ENCODE measurements at places on chromosomes 16 and 17.

- DNase-seq, result no peak
Observed at GRCh38 chr16:11530171-11530940, 56.4 kb downstream of the LITAF start.

DNA sequence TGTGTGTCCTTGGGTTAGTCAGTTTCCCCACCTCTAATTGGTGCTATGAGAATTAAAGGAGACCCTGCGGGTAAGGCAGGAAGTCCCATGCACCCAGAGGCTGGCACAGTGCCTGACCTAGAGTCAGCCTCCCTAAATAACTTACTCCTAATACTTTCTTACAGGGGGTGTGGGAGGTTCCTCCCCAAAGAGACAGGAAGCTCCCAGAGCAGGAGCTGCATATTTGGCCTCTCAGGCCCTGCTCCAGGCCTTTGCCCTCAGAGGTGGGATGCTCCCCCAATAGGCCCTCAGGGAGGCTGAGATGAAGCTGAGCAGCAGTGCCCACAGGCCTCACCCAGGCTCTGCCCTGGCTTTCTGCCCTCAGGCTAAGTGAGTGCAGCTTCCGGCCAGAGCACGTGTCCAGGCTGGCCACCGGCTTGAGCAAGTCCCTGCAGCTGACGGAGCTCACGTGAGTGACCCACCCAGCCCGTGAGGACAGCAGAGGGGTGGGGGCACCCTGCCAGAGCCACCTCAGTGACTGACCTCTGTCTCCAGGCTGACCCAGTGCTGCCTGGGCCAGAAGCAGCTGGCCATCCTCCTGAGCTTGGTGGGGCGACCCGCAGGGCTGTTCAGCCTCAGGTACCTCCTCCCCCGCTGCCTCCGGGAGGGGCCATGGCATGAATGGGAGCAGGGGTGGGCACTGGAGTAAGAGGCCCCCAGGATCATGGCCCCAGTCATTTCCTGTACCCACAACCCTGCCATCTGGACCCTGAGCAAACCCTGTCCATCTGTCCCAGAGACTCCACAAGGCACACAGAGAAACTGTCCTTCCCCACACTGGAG is 31.1 kb upstream of the CPNE2 start:
- DNase-seq, result no peak

- DNase-seq, result no peak
Observed at GRCh38 chr16:79632289-79632688, 31.8 kb upstream of the MAF start.

DNA sequence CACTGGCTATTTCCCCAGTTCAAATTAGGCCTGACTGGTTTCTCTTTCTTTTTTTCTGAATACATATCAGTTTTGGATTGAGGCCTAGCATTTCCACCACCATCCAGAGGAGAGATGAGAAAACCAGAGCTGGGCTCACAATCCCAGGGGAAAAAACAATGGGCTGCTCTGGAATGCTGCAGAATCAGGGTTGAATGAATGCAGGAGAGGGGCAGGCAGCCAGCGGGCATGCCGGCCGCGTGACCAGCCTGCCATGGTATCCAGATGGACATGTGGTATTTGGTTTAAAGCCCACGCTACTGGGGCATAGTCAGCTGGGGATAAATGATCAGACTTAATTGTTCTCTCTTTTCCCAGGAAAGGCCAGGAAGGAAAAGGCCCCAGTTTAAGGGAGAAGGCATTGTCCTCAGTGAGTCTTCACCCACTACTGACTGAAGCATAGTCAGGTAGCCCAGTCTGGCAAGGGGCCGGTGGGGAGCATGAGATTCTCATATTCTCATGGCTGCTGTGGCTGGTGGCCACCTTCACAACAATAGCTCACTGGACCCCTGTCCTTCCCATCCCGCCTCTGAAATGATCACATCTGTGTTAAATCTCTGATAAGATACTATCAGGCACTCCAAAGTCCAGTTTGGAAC is 38.7 kb upstream of the RHOT1 start:
- no peak for DNase-seq

GRCh38 chr16:22326771-22327445 is 29.7 kb downstream of the POLR3E start:
- DNase-seq, result no peak

GRCh38 chr16:66189951-66190350 is 176.5 kb upstream of the CDH5 start:
- no peak for DNase-seq

DNA sequence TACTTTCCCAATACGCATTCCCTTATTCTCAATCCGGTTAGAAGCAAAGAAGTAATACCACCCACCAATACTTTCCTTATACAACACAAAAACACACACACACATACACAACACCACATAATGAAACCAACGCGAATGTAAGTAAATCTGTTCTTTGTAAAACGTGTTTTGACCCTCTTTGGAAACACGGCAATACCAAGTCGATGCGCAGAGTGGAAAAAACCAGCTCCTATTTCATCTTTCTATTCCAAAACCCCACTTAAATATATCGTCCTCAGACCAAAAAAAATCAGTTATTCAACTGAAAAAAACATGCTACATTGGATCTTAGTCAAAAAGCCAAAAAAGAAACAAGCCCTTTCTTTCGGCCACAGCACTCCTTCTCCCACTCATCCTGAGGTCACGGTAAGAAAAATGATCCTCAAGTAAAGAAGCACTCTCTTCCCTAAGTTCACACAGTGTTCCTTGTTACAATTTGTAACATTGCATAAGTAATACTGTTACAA is 31.0 kb upstream of the ARL4D start:
- DNase-seq, result peak; percentile 19

DNA sequence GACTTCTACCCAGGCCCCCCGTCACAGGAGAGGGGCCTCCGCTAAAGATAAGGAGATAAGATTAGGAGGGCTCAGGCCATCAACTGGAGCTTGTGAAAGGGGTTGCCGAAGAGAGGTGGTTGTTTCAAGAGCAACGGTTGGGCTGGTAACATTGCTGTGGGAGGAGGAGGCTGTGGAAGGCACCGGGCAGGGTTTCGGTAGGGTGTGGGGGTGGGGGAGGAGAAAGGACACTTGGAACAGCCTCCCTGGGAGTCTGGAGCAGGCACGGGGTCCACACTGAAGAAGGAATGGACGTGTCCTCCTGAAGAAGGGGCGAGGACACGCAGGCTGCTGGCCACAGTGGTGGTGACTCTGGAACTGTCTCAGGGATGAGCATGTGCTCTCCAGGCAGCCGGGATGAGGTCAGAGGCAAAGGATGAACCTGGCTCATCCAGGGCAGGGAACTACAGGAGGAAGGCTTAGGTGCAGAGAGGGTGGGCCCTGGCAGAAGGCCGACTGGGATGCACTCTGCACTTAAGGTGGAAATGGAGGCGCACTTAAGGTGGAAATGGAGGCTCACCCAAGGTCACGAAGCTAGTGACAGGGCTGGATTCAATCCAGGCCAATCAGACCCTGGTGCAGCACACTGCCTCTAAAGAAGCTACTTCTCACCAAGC is 1.2 kb upstream of the EPX start:
- DNase-seq, result no peak

DNA sequence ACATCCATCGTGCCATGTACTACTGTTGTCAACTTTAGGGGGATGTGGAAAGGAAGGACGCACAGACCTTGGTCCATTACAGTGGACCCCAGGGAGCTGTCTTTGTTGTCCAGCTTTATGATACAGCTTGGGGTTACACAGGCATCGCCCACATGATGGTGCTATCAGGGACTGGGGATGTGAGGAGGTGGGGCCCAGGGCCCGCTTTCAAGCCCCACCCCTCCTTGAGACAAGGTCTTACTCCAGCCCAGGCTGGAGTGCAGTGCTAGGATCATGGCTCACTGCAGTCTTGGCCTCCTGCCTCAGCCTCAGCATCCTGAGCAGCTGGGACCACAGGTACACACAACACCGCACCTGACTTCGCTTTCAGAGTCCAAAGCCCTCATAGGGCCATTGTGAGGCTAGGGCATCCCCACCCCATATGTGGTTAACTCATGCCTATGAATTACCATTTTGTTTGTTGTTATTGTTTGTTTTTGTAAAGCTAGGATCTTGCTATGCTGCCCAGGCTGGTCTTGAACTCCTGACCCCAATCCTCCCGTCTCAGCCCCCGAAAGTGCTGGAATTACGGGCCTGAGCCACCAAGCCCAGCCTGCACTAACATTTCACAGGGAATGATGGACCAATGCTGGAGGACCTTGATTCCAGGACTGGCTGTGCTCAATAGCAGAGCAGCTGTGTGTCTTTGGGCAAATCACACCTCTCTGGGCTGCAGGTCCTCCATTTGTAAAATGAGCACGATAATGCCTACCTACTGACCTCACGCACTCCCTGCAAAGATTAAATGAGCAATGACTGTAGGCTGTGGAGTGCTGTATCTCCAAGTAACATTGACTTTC is 17.2 kb downstream of the ST3GAL2 start:
- no peak for DNase-seq

DNA sequence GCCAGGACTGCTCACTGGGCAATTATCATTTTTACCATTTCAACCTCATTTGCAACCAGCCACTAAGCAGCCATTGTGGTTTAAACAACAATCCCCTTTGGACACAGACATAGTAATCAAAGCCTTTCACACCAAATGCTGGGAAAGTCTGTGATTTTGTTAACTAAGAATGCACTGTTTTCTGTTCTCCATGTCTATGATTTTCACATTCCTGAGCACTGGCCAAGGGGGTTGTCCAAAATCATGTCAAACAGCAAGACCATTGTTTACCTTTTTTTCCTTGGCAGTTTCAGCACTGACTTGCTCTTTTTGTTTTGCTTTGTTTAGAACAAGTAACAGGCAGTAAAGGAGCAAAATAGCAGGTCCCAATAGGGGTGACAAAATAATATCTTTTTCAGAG is 106.3 kb upstream of the SIAH1 start:
- DNase-seq, result no peak

- no peak for DNase-seq
Observed at GRCh38 chr16:11992008-11992584, 15.6 kb downstream of the SNX29 start.

DNA sequence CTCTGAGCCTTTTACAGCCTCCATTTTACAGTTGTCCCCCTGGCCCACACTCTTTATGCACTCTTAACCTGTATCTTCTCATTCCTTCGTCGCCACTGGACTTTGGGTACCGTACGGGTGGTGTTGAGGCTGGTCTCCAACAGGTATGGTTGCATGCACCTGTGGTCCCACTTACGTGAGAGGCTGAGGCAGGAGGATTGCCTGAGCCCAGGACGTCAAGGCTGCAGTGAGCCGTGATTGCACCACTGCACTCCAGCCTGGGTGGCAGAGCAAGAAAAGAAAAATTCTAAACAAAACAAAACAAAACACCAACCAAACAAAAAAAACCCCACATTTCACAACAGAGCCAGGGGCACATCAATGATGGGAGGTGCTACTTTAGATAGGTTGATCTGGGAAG is 14.4 kb upstream of the TMEM98 start:
- DNase-seq, result no peak

DNA sequence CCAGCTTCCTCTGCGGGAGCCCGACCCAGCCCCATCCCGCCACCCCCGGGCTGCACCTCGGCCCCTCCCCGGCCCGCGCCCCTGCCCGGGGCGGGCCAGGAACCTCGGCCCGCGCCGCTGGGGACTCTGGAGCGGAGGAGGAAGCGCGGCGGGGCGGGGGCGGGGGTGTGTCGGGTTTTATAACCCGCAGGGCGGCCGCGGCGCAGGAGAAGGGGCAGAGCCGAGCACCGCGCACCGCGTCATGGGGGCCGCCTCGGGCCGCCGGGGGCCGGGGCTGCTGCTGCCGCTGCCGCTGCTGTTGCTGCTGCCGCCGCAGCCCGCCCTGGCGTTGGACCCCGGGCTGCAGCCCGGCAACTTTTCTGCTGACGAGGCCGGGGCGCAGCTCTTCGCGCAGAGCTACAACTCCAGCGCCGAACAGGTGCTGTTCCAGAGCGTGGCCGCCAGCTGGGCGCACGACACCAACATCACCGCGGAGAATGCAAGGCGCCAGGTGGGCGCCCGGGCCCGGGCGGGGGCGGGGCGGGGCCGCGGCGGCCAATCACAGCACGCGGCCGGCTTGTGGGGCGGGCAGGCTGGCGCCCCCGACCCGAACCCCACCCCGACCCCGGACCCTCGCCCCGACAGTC is at the start of gene ACE:
TSS of gene ACE (plus strand) at position 208 of the 626 bp plus-strand sequence. CDS start at position 242, 34 bp downstream.
- no peak for DNase-seq

- no peak for DNase-seq
Observed at GRCh38 chr17:61537264-61537771, 53.7 kb downstream of the NACA2 start.

DNA sequence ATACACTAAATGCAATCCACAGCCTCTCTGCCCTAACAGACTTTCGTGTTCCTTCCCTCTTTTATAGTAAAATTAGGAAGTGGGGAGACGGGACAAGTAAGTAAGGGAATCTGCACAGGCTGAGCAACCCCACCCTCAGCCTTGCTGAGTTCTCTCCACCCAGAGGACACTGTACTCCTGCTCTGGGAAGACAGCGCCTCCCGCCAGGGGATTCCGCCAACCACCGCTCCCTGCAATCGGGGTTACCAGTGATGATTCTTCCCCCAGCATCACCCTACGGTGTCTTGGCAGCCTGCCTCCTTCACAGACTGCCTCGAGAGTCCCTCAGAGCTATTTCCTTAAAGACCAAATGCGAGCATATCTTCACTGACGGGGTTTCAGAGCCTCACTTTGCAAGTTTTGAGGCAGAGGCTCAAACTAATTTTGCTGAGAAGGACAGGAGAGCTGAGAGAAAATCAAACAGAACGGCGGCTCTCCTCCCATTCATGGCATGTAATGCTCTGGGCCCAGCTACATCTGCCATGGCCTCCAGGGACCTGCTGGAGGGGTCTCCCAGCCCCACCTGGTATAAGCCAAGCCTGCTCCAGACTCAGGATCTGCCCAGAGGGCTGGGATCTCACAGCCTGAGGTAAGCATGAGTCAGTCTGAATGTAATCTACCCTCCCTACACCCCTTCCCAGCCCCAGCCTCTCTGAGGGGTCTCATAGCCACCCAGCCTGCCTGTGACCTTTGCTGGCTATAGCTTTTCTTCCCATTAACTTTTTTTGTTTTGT is 22.7 kb upstream of the ASGR2 start:
- DNase-seq, result no peak

DNA sequence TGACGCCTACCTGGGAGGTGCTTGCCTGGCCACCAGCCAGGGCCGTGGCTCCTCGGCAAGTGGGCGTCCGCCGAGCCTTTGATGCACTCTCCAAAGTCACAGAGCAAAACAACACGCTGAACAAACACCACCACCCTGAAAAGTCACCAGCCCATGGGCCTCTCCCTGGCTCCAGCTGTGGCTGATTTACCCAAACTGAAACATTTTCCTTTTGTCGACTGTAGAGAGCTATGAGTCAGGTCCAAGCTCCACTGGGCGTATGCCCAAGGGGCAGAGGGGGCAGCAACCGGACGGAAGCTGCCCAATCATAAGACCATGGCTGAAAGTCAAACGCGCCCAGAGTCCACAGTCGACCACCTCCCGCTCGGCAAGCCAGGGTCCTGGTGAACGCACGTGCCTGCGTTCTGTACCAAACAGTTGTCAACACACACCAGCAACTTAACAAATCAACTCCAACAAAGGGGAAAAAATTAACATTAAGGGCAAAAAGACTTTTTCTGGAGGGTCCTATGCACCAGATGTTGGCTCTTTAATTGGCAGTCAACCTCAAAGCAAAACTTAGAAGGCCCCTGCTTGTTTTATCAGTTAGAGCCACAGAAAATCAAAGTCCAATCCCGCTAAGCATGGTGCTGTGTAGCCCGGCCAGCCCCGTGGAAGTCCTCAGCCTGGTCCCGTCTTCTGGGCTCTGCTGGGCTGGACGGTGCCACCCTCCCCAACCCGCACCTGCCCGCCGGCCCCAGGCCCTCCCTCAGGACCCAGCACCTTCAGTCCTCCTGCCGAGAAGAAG is 47.3 kb downstream of the TBC1D16 start:
- DNase-seq, result no peak
